ENCODE measurements at places on chromosomes 5 and 9.

GRCh38 chr5:157530226-157530972 lies 45.2 kb downstream of the ADAM19 start:
- DNase-seq, result no peak

- no peak for DNase-seq
Measured at GRCh38 chr9:35731415-35732184, 395 bp downstream of the TLN1 start.

DNA sequence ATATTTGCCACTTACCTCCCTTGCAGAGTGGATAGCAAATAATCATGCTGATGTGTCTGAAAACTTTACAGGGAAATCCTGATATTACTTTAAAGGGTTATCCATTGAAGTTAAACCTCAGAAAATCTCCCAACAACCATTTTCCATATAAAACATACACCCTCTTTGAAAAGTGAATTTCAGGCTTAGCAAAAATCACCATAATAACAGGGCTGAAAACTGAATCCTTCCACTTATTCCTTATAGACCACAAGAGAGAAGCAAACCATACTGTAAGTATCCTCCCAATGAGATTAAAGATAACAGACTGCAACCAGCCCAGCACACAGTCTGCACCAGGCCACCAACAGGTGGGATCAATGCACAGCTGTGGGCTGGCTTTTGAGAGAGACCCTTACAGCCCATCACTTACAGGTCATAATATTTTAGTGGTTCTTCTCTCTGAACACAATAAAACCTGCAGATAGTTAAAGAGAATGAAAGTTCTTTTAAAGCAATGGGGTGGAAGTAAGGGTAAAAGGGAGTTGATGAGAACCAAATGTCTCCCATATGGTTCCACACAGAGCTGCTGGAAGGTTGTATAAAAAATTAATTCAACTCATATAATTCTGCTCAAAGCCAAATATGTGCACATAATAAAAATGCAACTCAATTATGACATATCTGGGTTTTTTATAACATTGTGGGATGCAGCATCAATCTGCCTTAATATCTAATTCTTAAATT lies 376.2 kb upstream of the GRAMD2B start:
- no peak for DNase-seq

DNA sequence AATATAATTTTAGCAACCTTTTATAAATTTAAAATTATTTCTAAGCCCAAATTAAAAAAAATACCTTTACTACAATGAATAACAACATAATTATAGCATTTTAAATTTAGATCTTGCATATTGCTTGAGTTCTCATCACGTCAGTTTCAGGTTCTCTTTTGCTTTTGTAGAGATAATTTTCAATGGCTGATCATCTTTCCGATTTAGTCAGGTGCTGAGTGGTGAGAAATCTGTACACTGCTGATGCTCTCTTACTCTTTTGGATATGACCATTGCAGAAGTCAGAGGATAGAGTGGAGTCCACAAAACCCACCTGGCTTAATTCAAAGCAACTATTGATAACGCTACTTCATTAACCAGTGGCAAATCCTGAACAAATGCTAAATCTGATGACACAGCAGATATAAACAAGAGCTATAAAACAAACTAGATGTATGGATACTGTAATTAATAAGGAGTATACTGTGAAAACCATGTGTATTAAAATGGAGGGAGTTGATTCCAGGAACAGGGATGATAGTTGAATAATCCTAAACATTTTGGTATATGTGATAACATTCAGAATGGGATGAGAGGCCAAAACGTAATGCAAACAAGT lies 394.8 kb downstream of the CSNK1G3 start:
- DNase-seq, result no peak

DNA sequence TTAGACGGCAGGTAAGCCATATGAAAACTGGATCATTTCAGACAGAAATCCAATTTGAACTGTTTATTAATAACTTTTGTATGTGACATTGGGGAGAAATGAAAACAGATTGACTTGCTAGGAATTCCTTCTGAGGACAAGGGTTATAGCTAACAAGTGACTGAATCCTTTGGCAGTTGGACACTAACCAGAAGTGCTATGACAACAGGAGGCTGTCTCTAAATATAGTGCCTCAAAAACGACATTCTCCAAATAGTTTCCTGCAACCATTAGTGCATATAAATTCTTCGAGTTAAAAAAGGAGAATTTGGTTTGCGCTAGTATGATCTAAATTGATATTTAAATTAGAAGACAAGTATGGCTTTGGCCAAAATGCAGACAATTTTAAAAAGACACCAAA lies 338.6 kb downstream of the PTPRD start:
- DNase-seq, result no peak

DNA sequence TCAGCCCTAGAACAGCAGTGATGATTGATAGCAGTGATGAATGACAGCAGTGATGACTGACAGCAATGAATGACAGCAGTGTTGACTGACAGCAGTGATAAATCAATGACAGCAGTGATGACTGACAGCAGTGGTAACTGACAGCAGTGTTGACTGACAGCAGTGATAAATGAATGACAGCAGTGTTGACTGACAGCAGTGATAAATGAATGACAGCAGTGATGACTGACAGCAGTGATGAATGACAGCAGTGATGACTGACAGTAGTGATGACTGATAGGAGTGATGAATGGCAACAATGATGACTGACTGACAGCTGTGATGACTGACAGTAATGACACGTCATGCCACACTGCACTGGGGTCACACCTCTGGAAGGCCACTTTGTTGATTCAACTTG lies 106.8 kb downstream of the ENTREP1 start:
- DNase-seq, result no peak

GRCh38 chr5:18102733-18103132 lies 468.5 kb downstream of the TAF11L14 start:
- no peak for DNase-seq

GRCh38 chr5:150261231-150261630 lies 28.3 kb downstream of the CAMK2A start:
- DNase-seq, result no peak

GRCh38 chr9:34899535-34900158 lies 58.4 kb upstream of the PHF24 start:
- peak; percentile 75 for DNase-seq
